Hippocampal formation (tissue), 2 donors: ENCODE measurements at places on chromosomes 5 and 9.

DNA sequence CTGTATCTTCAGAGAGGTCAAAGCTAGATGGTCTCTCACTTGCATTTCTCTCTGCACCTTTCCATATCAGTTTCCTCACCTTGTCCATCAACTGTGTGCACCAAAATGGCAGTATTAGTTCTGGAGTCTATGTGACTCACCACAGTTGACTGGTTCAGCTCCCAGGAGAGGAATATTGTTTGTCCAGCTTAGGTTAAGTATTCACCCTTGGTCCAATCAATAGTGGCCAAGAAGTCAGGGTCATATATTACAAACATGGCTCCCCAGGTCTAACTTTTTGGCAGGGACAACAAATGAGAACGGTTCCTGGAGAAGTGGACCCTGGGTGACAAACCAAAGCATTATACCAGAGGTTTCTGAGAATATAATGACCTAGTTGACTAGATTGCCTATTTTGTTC, 24.9 kb upstream of the CDC23 start:
- DNase-seq: no peak

GRCh38 chr5:115641948-115642347, 16.1 kb upstream of the TMED7 start:
- no peak for DNase-seq

GRCh38 chr5:146877783-146878475, 628 bp downstream of the PPP2R2B start:
- no peak for DNase-seq

DNA sequence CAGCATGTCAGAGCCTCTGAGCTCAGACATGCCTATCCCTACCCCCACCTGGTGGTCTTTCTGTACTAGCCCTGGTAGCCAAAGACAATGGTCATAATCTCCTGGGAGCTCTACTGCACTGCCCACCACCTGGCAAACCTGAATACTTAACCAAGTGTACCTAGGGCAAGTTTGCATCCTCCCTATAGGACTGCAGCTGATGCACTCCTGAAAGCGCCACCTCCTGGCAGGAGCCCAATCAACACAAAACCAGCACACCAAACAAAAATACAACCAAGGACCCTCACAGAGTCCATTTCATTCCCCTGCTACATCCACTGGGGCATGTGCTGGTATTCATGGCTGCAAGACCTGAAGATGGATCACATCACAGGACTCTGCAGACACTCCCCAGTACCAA, 14.8 kb upstream of the FAM174A start:
- no peak for DNase-seq

DNA sequence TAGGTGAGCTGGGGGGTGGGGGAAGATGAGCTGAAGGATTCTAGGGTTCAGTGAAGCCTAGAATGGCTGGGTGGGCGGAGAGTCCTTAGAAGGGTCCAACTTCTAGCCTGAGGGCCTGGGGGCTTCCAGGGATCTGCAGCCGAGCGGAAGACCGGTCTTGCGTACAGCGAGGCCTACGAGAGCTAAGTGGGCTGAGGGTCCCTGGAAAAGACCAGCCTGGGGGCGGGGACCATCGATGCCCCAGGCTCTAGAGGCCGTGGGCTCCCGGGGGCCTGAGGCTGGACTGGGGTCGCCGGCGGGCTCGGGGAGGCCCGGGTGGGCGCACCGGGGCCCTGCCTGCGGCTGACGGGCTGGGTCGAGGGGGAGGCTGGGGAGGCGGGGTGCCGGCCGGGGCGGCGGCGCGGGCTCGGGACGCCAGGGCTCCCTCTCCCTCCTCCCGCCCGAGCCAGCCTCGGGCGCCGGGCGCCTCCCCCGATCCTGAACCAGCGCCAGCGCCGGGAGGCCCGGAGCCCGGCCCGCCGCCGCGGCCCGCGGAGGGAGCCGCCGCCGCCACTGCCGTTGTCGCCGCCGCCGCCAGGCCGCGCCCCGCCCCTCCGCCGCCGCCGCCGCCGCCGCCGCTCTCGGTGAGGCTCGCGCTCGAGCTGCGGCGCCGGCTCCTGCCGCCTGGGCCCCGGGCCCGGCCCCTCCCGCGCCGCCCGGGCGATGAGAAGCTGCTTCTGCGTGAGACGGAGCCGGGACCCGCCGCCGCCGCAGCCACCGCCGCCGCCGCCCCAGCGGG, at the start of gene MVB12B:
MVB12B (plus strand) TSS at position 602 of the 778 bp plus-strand sequence; CDS start at position 703, 101 bp downstream.
- DNase-seq: no peak
